ENCODE measurements at places on chromosomes 3 and 15.

GRCh38 chr3:162192340-162193029 is 695.9 kb downstream of the OTOL1 start:
- DNase-seq, result no peak

- DNase-seq, result no peak
These were observed 1180.6 kb upstream of the GBE1 start for GRCh38 chr3:82942041-82942440.

DNA sequence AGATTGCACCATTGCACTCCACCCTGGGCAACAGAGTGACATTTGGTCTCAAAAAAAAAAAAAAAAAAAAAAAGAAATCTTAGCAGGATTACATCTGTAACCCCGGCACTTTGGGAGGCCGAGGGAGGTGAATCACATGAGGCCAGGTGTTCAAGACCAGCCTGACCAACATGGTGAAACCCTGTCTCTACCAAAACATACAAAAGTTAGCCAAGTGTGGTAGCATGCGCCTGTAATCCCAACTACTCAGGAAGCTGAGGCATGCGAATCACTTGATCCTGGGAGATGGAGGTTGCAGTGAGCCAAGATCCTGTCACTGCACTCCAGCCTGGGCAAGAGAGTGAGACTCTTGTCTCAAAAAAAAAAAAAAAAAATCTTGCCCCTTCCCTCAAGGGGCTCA is 40.4 kb downstream of the LIPC start:
- DNase-seq, result no peak

GRCh38 chr3:168322941-168323340 is 227.2 kb upstream of the GOLIM4 start:
- DNase-seq, result no peak

- DNase-seq, result peak; percentile 39
These were observed 144.7 kb downstream of the TPRG1 start for GRCh38 chr3:189316296-189317019.

GRCh38 chr3:111366515-111366914 is 175.5 kb upstream of the CD96 start:
- no peak for DNase-seq

- no peak for DNase-seq
These were observed 230.8 kb upstream of the TBC1D5 start for GRCh38 chr3:17972959-17973906.

DNA sequence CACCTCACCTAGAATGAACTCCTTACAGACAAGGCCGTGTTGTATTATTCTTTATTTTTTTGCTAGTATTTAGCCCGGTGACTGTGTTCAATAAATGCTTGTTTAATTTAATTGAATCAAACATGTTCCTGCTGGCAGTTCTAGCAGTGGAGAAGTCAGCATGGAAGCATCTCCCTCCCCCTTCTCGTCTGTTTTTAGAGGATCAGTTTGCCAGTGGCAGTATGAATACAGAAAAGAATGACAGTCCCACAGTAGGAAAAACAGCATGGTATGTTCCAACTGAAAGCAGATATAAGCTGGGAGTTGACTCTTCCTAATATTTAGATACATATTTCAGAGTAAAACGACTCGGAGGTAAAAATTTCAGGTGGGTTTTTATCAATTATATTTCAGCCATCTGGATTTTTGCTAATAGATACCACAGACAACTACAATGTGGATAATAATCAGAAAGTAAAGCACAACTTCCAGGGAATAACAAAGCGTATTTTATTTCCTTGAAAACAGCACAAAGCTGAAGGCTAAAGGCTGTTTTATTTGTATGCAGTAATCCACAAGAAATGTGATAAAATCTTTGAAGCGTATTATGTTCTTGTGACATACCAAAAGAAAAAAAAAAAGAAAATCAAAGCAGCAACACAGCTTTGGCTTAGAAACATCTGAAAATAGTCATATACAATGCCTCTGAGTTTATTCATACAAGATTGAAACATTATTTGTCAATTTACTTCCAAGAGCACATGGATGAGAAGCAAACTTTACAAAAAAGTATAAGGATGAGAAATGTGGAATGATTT is 244.5 kb upstream of the KCNMB2 start:
- DNase-seq, result peak; percentile 36

DNA sequence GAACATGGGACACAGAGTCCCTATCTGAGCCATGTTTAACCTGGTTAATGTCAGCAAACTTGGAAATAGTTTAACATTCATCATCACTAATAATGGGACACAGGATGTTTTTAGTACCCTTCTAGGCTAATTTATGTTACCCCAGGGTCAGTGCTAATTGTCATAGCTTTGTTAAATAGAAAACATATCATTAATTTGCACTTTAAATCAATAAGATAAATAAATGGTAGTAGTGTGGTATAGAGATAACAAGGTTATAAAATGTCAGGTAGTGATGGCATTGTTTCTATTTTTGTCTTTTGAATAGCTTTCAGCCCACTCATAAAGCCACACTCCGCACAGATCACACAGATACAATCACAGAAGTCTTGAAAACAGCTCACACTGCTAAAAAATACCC is 534.9 kb downstream of the MECOM start:
- DNase-seq, result no peak

GRCh38 chr3:160921020-160921635 is 165.1 kb downstream of the PPM1L start:
- DNase-seq, result peak; percentile 65

- no peak for DNase-seq
These were observed 86.2 kb downstream of the RFTN1 start for GRCh38 chr3:16427103-16427965.

GRCh38 chr3:60046210-60046609 is 996.4 kb upstream of the CFAP20DC start:
- peak; percentile 73 for DNase-seq

- DNase-seq, result no peak
These were observed 332.9 kb upstream of the TGFBR2 start for GRCh38 chr3:30273304-30274072.

- DNase-seq, result peak; percentile 48
These were observed 222.3 kb upstream of the EIF1B start for GRCh38 chr3:40086890-40087883.

DNA sequence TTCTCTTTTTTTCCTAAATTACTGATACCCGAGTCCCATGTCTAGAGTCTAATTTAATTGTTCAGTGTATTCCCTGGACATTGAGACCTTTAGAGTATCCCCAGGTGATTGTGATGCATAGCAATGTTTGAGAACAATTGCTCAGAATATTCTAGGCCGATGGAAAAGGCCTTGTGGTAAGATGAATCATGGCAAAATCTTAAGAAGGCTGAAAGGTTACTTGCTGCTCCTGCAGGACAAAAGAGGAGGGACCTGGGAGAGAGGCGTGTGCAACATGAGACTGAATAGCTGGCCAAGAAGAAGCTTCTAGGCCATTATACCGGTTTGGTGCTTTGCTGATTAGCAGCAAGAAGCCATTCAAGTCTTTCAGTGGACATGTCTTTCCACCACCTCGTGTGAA is 256.6 kb downstream of the ROBO2 start:
- no peak for DNase-seq

- DNase-seq, result peak; percentile 45
These were observed 54.9 kb downstream of the CCNL1 start for GRCh38 chr3:157104928-157105652.

DNA sequence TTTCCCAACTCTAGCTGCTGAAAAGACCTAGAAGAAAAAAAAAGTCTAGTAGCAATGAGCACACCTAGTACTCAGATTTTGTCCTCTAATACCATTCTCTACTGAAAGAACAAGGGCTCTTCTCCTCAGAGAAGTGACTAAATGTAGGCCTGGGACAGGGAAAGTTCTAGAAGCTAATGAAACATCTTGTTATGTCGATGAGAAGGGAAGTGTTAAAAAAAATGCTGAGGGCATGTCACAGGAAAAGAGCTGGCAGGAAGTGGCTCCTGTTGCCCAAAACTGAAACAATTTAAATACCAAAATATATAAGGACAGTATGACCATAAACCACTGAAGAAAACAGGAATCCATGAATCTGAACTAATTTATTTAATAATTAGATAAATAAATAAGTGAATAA is 581.4 kb upstream of the TBL1XR1 start:
- no peak for DNase-seq

- no peak for DNase-seq
These were observed 157.2 kb downstream of the XXYLT1 start for GRCh38 chr3:195113536-195114425.

GRCh38 chr3:24390169-24391130 is 104.2 kb downstream of the THRB start:
- DNase-seq, result no peak

DNA sequence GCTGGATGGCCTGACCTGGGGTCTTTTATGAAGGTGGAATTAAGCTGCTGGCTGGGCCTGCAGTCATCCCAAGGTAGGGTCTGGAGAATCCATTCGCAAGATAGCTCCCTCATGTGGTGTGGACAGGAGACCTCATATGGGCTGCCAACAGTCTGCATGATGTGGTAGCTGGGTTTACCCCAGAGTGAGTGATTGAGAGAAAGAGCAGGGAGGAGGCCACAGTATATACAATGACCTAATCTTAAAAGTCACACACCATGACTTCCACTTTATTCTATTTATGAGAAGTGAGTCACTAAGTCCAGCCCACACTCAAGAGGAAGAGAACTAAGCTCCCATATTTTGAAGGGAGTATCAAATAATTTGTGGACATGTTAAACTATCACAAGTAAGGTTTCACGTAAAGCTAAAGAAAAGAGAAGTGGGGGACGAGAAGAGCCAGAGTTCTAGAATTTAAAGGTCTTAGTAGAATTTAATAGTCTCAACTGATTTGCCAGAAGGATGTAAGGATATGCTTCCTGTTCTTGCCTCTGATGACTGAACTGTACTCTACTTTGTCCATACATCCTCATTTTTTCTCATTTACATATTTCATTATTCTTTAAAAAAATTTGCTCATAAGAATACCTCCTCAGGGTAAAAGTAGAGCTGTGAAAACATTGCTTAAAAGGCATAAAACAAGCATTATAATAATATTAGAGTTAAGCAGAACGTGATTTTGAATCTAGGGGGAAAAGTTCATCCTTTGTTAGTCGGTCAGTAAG is 184.4 kb downstream of the PEX5L start:
- DNase-seq, result no peak

DNA sequence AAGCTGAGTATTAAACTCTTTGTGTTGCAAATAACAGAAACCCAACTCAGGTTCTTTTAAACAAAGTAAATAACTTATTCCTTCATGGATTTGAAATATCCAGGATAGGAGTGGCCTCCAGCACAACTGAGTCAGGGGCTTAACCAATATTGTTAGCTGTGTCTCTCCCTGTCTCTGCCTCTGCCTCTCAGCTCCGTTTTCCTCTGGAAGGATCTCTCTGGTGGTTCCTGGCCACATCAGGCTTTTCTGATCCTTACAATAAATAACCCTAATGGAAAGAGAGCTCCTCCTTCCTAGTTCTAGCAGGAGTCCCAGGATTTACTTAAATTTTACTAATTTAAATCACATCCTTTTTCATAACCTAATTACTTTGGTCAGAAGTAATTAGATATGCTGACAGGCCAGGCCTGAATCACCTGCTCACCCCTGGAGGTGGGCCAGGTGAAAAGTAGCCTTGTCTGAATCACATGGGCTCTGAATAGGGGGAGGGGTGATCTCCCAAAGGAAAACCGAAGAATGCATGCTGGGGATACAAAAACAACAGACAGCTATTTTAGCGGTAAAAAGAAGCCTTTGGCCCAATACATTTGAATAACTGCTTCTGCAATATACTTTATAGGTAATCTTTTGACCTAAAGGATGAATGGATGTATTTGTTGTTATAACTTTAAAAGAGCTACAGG is 75.4 kb downstream of the REC114 start:
- no peak for DNase-seq

DNA sequence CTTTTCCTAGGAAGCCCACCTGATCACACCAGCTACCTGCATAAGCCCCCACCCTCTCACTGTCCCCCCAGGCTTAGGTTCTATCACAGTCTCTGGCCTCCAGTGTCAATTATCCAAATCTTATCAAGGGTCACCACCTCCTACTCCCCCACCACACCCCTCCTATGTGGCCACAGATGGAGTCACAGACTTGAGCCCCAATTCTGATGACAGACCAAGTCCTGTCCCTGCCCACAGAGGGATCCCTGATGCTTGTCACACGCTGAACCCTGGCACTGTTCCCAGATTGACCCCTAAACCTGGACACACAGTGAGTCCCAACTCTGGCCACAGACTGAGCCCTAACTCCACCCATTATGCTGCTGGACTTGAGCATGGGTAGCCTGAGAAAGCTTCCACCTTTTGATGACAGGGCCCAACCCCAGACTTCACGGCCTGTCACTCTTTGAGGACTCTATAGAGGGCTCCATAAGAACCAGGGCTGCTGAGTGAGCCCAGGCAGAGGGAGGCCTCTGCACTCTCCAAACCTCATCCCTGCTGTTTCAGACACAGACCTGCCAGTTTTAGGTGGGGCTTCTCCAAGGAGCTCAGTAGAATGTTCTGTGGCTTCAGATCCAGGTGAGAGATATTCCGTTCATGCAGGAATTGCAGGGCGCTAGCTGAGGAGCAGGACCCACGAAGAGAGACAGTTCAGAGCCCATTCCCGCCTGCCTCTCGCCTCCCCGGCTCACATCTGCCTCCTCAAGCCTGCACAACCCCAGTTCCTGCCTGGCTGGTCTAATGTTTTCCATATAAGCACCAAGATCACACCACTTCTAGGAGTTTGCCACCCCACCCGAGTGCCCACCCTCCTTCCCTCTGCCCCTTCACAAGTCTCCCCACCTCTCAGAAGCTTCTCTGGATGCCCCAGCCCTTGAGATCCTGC is 1.8 kb downstream of the ULK3 start:
- no peak for DNase-seq

DNA sequence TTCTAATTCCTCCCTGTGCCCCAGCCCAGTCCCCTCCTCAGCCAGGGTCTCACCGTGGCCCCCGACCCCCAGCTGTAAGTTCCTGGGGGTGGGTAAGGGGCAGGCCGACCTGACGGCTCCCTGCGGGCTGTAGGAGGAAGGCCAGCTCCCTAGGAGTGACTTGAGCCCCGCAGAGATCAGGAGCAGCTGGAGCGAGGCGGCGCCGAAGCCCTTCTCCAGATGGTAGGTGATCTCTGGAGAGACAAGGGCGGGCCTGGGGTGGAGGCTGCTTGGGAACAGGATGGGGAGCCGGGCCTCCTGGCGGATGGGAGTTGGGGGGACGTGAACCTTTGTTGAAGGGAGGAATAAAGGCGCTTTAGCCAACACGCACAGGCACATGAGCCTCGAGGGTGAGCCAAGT is 4.2 kb downstream of the SLC28A1 start:
- no peak for DNase-seq

- no peak for DNase-seq
These were observed 19.8 kb downstream of the MEGF11 start for GRCh38 chr15:66233487-66234415.

DNA sequence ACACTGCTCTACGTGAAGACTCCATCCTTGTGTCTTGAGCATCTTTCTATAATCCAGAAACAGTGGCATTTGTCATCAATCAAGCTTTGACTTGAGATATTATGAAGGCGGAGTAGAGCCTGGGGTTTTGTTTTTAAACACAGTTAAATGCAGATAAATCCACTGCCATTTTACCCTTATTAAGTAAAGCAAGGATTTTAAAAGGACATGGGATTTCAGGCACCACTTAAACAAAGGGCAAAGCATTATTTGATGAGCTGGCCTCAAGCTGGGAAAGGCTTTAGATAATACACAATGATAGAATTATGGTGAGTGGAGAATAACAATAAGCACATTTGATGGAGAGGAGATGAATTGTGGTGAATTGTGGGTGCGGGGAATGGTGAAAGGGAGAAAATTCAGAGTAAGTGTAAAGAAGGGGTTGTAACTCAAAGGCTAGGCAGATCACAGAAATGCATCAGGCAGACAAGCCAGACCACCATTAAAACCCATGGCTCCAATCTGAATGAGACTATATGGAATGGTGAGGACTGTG is 54.9 kb upstream of the GLCE start:
- DNase-seq, result no peak

- no peak for DNase-seq
These were observed 203.5 kb upstream of the LINGO1 start for GRCh38 chr15:77836121-77836692.

GRCh38 chr3:36595511-36595910 is 168.8 kb downstream of the DCLK3 start:
- DNase-seq, result peak; percentile 65
